ENCODE measurements at places on chromosomes 5 and 9.

DNA sequence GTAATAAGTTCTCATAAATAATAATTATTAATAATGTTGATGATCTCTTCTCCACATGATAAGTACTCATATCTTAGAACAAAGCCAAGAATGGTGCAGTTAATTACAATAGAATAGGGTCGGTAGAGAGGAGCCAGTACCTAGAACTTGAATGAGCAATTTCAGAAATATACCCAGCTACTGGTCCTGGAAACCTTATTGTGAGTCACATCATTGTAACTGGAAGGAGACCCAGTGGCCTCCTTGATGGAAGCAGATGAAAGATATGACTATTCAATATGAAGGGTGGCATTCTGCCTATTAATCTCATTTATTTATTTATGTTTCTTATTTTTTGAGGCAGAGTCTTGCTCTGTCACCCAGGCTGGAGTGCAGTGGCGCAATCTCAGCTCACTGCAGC lies 37.7 kb upstream of the SHOC1 start:
- no peak for DNase-seq

GRCh38 chr5:72467461-72467860 lies 39.7 kb downstream of the ZNF366 start:
- DNase-seq = no peak

- DNase-seq = peak; percentile 25
Measured at GRCh38 chr9:107684224-107684623, 194.7 kb upstream of the KLF4 start.

DNA sequence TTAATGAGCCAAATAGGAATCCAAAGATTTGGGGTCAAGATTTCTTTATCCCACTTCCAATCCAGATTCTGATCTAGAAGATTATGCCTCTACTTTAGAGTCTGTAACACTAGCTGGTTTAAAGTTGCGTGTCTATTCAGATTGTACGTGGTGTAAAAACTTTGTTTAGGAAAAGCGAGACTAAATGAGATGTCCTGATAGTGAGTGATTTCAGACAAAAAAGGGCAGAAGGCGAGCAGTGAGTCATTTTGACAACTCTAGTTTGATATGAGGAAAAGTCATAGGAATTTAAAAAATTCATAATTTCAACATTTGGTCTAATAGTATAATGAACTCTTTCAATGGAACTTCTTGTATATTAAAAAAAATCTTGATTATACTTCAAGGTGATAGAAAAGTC lies 119.6 kb upstream of the KLF9 start:
- peak; percentile 58 for DNase-seq

DNA sequence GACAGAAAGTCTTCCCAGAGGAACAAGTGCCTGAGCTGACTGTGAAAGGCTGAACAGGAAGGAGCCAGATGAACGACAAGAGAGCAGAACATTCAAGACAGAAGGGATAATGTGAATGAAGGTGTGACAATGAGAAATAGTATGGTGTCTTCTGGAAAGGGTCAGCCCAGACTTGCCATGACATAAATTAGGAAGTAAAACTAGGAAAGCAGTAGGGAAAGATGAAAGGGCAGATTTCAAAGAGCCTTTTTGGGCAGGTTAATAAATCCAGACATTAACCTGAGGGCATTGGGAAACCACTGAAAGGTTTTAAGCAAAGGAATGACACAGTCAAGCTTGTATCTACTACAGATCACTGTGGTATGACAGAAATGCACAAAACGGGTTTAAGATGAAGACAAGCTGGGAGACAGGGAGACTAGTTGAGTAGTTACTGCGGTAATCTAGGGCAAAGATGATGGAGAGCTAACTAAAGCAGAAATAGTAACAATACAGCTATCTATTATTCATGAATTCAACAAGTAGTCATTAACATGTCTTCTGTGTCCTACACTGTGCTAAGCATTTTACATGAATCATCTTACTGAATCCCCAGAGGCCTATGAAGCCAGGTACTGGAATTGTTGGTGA lies 580.9 kb upstream of the WWC1 start:
- peak; percentile 65 for DNase-seq

GRCh38 chr5:151825445-151825844 lies 53.7 kb downstream of the G3BP1 start:
- DNase-seq = peak; percentile 66

DNA sequence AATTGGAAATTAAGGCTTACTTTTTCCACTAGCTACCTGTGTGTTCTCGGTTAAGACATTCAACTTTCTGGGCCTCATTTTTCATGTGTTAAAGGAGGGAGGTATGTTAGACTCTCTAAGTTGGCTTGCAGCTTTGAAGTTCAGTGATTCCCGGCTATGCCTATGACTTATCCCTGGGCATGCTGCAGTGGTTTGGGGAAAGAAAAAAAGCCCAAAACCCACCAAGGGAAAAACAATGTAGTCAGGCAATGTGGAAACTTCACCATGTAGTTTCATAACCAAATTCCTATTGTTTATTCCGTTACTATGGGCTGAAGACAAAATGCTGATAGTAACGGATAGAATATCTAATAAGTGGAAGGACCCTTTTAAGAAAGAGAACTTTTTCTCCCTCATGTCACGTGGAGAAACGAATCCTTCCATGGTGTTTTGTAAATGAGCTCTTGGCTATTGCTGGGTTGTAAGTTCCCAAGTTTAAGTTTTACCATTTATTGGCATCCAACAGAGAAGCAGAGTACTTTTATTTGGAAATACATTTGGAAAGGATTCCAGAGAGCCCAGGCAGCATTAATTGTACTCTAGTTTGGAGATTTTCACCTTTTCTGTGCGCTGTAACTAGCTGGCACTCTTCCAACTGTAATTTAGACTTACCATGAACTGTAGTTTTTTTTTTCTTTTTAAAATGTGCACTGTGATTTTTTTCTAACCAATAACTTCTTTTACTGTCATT lies 84.9 kb upstream of the MPDZ start:
- peak; percentile 18 for DNase-seq

DNA sequence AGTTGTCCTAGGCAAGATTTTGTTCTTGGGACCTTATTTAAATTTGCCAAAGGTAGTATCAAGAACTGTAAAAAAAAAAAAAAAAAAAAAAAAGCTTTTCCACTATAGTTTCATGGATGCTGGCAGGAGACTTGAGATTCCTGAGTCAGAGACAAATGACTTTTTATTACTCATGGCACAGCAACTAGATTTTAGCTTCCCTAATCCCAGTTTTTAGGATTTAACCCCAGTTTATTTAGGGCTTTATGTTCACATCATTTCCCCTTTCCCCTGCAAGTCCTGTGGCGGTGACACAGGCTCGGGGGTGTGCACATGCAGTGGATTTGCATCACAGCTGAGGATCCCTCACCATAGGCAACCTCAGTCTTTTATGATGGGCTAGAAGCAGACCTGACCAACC lies 144.9 kb downstream of the GOLPH3 start:
- DNase-seq = peak; percentile 67
